Occipital lobe (tissue), 3 donors: ENCODE measurements at places on chromosomes 1 and 21.

DNA sequence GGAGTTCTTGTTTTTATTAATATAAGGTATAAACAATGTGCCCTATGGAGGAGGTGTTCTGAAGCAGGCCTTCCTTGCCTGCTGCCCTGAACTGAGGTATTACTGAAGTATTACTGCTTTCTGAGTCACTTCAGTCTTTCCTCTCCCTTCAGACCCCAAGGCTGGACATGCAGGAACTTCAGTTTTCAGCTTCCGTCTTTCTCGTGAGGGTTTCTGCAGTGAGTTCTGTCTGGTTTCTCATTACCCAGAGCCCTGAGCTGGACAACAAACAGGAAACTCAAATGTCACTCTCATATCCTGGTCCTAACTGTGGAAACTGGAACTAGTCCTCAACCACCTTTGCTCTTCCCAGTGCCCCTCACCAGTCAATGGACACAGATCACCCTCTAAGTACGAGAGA, 46.8 kb downstream of the ELAVL4 start:
- DNase-seq, result no peak

- no peak for DNase-seq
Observed at GRCh38 chr1:58290685-58291372, 255.7 kb downstream of the OMA1 start.

DNA sequence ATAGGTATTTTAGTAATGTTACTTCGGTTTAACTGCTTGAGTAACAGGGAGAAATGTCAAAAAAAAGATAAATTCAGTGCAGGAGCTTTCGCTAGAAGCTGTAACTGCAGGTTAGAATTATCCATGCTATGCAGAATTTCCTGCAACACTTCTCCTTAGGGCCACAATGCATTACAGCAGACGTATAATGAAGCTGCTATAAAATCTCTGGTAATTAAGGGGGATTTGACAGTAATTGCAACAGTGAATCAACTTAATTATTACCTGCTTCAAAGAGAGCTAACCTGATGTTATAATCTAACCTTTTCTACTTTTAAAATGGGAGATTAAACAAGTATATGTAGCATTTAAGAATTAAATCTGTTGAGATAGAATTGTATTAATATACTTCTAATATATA, 92.6 kb downstream of the ATG4C start:
- no peak for DNase-seq

DNA sequence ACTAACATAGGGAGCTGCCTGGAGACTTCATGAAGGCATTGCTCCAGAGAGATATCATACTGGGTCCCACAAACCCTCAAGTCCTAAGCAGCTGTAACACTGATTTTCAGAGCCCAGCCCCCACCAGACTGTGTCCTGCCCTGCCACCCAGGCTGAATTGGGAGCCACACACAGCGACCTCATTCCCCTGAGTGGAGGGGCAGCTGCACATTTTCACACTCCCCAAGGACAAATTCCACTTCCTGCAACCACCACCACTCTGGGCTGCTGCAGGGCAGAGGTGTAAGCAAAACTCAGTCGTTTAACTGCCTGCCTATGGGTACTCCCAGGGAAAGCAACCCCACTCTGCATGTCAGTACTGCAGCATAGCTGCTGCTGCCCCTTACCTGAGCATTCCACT, 19.8 kb downstream of the DTL start:
- DNase-seq, result no peak
